Non-pigmented ciliary epithelial cell (primary cell): ENCODE measurements at places on chromosomes 2 and 18.
A peak's percentile ranks its signal among the peaks of the same experiment; 100 is the strongest.

- DNase-seq = no peak
Measured at GRCh38 chr2:236479814-236480213, 89.8 kb upstream of the ACKR3 start.

- no peak for DNase-seq
Measured at GRCh38 chr2:70664525-70664924, 103.5 kb downstream of the ADD2 start.

DNA sequence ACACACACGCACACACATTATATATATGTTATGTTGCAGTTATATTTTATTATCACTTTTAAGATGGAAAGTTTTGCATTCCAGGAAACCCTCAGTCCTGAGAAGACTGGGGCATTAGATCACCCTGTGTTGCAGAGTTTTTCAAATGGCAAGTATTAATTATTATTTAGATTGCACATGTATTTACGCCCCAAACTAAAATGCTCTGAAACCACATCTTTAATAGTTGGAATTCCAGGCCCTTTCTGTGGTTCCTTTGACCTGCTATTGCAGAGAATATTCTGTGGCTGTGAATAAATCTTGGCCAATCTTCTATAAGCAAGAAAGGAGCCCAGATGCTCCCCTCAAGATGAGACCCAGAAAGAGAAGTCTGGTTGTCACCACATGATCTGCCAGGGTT is 427.0 kb upstream of the TNP1 start:
- peak; percentile 63 for DNase-seq

GRCh38 chr2:220346919-220347318 is 719.5 kb downstream of the SLC4A3 start:
- DNase-seq = no peak

DNA sequence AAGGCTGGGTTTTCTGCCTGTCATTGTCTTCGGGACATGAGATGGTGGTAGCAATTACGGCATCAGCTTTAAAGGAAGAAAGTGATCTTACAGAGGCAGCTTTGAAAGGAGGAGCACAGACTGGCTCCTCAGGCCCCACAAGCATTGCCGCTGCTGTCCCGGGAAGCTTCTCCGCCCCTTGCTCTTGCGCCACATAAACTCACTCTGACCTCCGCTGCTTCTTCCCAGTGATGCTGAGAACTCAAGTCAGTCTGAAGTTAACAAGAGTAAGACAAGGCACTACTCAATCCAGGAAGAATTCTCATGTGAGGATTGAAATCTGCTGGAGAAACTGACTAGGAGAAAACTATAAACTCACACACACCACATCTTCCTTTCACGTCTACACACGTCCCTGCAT is 112.4 kb upstream of the RIOK3 start:
- no peak for DNase-seq

- peak; percentile 43 for DNase-seq
Measured at GRCh38 chr2:38444247-38444646, 67.2 kb upstream of the ATL2 start.

GRCh38 chr2:205698286-205699268 is 16.3 kb downstream of the NRP2 start:
- no peak for DNase-seq

DNA sequence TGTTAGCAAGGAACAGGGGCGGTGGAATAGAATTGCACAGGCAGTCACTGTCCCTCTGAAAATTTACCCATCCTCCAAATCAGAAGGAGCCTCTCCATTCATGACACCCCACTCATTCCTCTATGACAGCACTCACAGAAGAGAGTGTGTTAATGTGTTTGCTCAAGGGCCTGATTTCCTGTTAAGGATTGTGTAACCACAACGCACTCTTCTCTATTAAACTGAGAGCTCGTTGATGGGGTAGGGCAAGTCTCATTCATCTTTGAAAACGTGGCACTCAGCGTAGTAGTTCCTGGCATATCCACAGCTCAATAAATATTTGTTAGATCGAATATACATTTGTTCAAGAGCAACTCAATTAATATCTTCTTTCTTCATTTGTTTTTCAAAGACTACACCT is 106.4 kb downstream of the VAPA start:
- no peak for DNase-seq

GRCh38 chr2:32824070-32824809 is 122.5 kb upstream of the LTBP1 start:
- no peak for DNase-seq

- no peak for DNase-seq
Measured at GRCh38 chr18:54165450-54165849, 59.0 kb downstream of the MBD2 start.

- DNase-seq = no peak
Measured at GRCh38 chr2:29480426-29480825, 365.2 kb downstream of the CLIP4 start.

- no peak for DNase-seq
Measured at GRCh38 chr2:118969734-118970395, 27.9 kb downstream of the MARCO start.

- DNase-seq = no peak
Measured at GRCh38 chr2:174868878-174869277, 104.6 kb upstream of the CHRNA1 start.

GRCh38 chr2:55401124-55401523 is 18.5 kb downstream of the CCDC88A start:
- DNase-seq = no peak

DNA sequence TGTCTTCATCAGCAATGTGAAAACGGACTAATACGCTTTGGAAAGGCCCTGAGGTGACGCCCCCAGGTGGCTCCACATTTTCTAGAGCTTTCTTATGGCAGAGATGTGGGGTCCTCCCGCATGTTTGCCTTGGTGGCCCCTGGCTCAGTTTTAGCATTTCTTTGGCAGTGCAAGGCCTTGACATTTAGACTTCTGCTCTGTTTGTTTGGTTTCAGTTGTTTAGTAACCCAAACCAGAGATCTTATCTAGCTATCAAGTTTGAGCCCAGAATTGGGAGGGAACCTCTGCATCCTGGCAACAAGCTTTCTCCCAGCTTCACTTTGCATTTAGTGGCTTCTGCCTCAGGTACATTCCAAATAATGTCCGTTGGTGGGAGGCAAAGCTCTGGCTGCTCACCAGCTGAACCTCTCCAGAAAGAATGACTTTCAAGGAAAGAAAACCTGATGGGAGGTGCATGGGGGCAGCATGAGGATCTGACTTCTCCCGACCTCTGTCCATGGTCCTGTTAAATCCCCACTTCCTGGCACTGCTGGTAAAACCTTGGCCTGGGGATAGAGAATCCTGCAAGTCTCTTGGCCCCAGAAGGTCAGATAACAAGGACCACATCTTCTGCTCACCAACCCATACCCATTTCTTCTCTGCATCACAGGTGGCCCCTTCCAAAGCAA is 12.0 kb upstream of the MBP start:
- no peak for DNase-seq

GRCh38 chr2:197805715-197806633 is 1.6 kb downstream of the PLCL1 start:
- no peak for DNase-seq

DNA sequence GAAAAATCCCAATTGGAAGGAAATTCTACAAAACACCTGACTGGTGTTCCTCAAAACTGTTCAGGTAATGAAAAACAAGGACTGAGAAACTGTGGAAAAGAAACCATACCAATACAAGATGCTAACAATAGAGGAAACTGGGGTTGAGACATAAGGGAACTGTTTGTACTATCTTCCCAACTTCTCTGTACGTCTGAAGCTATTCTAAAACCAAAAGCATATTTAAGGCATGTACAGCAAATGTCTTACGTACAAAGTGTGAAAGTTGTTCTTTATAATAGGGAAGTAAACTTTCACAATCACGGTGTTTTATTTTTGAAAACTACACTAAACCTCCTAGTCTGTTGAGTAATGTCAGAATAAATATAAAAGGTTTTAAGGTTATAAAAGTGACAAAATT is 776.1 kb upstream of the RAB6C start:
- DNase-seq = no peak

- no peak for DNase-seq
Measured at GRCh38 chr2:195863564-195863963, 205.1 kb downstream of the DNAH7 start.

- DNase-seq = no peak
Measured at GRCh38 chr2:133666621-133667020, 98.4 kb upstream of the NCKAP5 start.

DNA sequence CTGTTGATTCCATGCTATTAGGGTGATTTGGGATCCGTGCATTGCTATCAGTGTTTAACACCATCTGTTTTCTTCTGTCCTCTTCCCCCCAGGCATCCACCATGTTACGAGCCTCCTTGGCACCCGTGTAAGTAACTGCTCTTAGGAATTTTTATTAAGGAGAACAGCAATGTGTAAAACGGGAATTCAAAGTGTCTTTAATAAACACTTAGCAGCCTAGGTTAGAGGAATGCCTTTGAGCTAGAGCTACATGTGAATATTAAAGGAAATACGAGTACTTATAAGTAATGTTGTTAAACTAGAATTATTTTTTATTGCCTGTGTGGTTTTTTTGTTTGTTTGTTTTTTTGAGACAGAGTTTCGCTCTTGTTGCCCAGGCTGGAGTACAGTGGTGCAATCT is 58.1 kb downstream of the ARMC9 start:
- DNase-seq = no peak

- DNase-seq = no peak
Measured at GRCh38 chr2:192735447-192735846, 540.7 kb upstream of the TMEFF2 start.

- DNase-seq = no peak
Measured at GRCh38 chr2:225865468-225865867, 466.0 kb downstream of the NYAP2 start.

DNA sequence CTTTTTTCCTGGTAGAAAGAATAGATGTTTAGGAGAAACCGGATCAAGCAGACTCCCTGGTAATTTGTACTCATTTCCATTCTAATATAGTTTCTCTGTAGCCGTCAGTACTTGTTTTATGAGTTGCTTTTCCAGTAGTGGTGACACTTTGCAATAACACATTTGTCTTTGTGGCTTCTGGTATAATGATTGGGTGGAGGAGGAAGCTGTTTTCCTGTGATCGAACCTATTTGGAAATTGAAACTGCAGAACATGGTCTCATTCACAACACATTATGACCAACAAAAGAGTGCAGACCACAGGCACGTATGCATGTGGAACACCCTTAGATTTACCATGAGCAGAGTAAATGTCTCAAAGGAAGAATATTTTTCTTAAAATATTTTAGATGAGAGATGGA is 7.6 kb upstream of the SERPINB12 start:
- DNase-seq = no peak

DNA sequence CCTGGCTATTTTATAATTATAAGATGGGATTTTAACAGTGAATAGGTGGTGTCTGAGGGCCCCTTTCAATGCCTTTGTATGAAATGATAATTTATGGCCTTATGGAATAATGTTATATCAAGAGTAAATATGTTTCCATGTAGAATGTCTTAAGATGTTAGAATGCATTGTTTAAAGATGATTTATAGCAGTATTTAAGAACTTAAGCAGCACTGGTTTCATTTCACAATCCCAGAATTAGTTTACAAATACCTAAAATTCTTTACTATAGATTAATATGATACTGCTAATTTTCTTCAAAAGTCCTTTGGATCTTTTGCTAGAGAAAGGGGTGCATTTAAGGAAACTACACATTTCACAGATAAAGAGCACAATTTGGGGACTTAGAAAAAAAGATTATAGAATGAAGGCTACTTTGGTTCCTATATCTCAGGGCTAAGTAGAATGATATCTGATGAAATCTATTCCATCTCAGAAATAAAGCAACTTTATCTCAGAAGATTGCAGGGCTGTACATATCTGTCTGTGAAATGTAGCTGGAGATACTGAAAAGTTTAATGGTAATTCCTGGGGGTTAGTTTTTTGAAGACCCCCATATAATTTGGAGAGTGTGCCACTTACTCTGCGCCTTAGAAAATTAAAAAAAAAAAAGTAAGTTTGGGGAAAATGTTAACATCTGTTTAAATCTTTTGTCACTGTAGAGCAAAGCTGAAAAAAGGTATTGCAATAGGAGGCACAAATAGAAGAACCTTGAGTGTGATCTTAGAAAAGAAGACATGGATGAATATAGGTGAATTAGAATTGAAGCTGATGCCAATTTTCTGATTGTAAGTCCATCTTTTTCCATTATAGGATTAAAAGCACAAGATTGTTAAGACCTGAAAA is 123.4 kb downstream of the GULP1 start:
- no peak for DNase-seq

DNA sequence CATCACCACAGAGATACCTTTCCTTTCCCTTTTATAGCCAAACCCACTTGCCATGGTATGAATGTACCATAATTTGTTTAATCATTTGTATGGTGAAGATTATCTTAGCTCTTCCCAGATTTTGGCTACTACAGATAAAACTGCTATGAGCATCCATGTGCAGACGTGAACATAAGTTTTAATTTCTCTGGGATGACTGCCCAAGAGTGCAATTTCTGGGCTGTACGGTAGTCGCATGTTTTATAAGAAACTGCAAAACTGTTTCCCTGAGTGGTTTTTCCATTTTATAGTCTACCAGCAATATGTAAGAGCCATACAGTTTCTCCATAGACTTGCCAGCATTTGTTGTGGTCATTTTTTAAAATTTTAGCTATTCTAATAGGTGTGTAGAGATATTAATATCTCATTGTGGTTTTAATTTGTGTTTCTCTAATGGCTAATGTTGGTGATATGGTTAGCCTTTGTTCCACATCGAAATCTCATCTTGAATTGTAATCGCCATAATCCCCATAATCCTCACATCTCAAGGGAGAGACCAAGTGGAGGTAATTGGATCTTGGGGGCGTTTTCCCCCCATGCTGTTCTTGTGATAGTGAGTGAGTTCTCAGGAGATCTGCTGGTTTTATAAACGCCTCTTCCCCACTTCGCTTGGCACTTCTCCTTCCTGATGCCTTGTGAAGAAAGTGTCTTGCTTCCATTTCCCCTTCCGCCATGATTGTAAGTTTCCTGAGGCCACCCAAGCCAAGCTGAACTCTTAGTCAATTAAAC is 628.5 kb upstream of the KLHL29 start:
- no peak for DNase-seq

- no peak for DNase-seq
Measured at GRCh38 chr2:232436381-232437194, 19.4 kb upstream of the ALPI start.

DNA sequence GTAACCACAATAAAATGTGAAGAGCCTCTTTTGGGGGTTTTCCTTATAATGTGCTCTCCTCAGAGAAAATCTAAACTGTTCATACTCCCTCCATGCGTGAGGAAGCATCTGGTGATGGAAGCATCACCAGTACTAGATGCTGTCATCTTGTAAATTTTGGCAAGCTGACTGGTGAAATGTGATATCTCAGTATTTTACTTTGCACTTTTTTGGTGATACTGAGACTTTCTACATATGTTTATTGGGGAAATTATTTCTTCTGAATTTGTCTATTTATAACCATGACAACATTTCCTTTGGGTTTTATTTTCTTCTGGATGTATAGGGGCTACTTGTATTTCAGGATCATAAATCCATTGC is 95.9 kb upstream of the DLGAP1 start:
- no peak for DNase-seq

DNA sequence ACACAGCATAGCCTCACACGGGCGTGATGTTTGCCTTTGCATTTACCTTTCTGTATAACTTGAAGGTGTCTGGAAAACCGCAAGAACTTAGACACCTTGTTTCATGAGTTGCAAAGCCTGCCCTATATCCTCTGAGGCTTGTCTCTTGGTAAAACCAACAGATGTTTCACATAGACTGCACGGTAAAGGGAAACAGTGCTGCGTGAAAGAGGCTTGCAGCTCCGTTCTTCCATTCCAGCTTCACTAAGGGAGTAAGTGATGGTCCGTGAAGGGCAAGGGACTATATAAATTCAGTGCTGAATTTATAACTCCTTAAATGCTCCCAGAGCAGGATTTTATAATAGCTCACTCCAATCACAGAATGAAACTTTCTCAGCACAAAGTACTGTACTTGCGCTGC is 360.5 kb downstream of the SOX11 start:
- no peak for DNase-seq
